ENCODE measurements at places on chromosomes 2 and 18.
A peak's percentile ranks its signal among the peaks of the same experiment; 100 is the strongest.

- DNase-seq: no peak
These were observed 38.7 kb downstream of the MTCL1 start for GRCh38 chr18:8744038-8744437.

- no peak for DNase-seq
These were observed 148.1 kb upstream of the PID1 start for GRCh38 chr2:229419158-229419557.

GRCh38 chr2:201404699-201405280, 46.5 kb downstream of the TRAK2 start:
- no peak for DNase-seq

DNA sequence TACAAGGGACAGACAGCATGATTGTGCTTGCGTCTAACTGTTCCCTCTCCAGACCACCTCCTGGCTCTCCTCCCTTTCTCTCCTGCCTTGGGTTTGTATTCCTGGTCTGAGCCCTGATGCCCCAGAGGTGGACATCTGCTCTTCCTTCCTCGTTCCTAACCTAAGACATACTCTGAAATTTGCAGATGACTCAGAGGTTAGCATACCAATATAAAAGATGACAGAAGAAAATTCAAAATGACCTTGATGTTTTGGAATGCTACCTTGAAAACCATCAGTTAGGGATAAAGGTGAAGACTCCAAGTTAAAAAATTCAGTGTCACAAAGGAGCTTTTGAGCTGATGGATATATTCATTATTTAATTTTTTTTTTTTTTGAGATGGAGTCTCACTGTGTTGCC, 12.9 kb downstream of the SMYD1 start:
- no peak for DNase-seq

- DNase-seq: peak; percentile 15
These were observed 422.5 kb downstream of the LPIN1 start for GRCh38 chr2:12168791-12169388.

GRCh38 chr2:80395251-80395650, 90.7 kb upstream of the LRRTM1 start:
- DNase-seq: no peak

- no peak for DNase-seq
These were observed 34.5 kb downstream of the NEURL3 start for GRCh38 chr2:96470636-96471035.

Measured in mammary epithelial cell (primary cell).